Activated naive CD8-positive, alpha-beta T cell treated with anti-CD3 and anti-CD28 coated beads for 36 hours (primary cell): ENCODE measurements at places on chromosomes 16 and 17. TPM values are rescaled to one million over a fixed set of nuclear protein-coding genes. Genes with fewer than 3 reads are reported as not detected.

The CCL16 gene
- not detected for total RNA-seq

DNA sequence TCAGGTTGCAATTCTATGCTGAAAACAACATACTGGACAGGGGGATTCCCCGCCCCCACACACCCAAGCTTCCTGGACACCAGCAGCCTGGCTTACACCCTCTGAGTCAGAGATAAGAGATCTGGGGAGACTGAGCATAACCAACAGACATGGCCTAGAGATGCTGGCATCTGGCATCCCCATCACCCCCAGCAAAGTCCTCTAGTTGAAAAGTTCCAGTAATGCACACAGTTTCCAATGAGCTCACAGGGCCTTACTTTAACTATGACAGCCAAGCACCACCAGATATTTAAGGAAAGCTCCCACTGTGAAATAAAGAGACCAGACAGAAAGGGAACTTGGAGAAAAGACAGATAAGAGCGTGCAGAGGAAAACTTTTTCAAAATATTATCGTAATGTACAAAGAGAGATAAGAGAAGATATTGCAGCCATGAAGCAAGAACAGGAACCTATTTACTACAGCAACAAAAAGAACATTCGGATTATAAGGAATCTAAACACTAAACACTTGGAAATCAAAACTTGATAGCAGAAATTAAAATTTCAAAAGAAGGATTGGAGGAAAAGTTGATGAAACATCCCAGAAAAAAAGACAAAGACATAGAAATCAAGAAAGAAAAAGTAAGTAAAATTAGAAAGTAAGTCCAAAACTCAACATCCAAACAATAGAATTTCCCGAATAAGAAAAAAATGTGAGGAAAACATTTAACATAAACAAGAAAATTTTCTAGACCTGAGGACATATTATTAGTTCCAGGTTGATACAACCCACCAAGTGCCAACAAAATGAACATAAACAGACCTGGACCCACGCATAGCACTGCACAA, 17.2 kb upstream of the ALOX15 start:
- peak; percentile 69 for DNase-seq

- DNase-seq, result no peak
Observed at GRCh38 chr16:81765111-81765919, 13.8 kb upstream of the PLCG2 start.

The TAT gene
- total RNA-seq, result not detected

- no peak for DNase-seq
Observed at GRCh38 chr17:81292450-81292849, 2.7 kb downstream of the SLC38A10 start.

DNA sequence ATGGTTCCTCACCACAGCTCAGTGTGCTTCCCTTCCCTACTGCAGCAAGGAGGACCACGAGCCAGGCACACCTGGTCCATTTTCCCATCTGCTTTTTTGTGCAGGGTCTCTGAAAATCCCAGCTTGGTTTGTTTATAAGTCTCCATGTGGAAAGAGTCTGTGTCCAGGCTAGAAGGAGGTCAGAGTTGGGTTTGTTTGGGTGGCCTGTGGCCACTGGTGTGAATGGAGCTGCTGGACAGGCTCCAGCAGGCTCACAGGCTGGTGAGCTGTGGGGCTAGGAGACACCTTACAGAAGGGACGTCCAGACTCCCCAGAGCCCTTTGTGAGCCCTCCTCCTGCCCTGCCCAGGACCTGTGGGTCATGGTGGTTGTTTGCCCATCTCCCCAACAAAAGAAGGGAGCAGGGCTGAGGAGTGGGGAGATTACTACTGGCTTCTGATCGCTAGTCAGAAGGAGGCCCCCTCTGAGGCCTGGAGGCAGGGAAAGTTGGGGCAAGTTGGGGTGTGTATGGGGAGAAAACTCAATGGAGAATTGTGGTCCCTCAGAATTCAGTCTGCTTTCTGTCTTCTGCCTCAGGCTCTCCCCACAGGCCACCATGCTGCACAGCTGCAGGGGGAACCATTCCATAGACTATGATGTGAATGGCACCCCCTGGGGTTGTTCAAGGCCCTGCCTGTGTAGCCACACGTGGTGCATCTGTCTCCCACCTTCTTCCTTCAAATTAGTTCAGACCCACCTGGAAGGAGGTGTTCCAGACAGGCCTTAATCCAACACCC, 4.1 kb downstream of the RARA start:
- no peak for DNase-seq

GRCh38 chr17:8658810-8659209, 28.3 kb upstream of the MYH10 start:
- DNase-seq, result no peak

GRCh38 chr17:40177275-40177874, at the start of gene RAPGEFL1:
TSS of gene RAPGEFL1 (plus strand) at chr17:40177470. CDS start at chr17:40177862, 392 bp downstream.
- DNase-seq, result peak; percentile 83

GRCh38 chr17:74243013-74243755, 29.8 kb downstream of the TTYH2 start:
- no peak for DNase-seq

The ZACN gene
- total RNA-seq, result 3.7 TPM

- no peak for DNase-seq
Observed at GRCh38 chr17:37081287-37081686, 132.5 kb downstream of the AATF start.

GRCh38 chr17:80599546-80600305, 55.1 kb downstream of the RPTOR start:
- no peak for DNase-seq

DNA sequence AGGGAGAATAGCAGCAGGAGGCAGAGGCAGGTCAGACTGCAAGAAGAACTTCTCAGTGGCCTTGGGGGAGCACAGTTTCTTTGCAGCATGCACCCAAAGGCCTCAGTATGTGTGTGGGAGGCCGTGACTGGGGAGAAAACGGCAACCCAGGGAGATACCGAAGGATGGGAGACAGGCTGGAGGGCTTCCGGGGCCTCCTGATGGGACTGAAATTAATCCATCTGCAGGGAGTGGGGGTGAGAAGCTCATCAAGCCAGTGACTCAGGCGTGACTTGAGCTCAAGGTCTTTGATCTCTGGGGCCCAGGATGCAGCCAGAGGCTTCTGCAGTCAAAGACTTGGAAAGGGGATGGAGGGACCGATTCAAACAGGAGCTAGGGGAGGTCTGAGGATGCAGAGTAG, 5.1 kb upstream of the C17orf113 start:
- DNase-seq, result no peak

DNA sequence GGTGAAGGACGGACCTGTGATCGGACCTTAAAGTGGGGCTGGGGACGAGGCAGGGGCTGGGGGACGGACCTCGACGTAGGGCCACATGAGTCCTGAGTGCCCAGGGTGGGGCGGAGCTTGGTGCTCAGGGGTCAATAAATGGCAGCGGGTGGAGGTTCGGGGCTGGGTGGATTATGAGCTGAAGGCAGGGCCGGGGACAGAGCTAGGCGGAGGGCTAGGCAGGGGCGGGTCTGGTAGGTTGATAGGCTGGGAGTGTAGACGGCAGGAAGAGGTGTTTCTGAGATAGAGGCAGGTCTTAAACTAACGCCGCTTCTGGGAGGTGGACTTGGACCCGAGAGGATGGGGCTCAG, 733 bp downstream of the CHRNB1 start:
- peak; percentile 42 for DNase-seq

The MT1M gene
- not detected for total RNA-seq

DNA sequence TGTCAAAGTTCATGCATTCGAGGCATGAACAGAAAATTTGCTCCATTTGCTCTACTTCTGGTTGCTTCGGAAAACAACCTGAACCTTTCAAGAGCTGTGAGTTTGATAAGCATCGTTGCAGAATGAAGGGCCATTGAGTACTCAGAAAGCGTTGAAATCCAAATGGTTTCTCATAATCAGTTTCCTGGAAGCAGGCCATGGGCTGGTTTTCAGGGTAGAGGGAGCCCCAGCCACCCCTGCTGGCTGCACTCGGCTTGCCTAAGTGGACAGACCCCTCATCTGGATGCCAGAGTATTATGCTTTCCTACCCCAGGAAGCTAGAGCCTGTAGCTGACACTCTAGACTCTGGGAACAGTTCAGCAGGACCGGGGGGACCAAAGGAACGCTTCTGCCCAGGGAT, 24.4 kb downstream of the SCNN1G start:
- DNase-seq, result no peak

DNA sequence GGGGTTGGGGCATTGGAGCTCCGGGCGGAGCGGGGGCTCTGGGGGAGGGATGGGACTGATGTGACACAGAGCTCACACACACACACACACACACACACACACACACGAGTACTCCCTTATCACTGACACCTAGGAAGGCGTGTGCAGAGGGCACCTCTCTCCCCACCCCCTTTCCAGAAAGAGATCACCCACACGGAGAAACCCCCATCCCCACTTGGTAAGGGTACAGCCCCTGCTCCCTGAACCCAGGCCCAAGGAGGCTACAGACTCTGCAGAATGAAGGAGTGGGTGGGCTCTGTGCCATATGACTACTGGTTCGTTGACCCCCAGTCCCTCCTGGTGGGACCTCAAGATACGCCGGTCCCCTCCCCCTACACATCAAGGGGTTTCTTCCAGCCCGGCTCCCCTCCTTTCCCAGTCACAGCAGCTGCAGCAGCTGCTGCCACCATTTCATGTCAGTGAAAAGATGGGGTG, 8.7 kb upstream of the ARHGAP23 start:
- DNase-seq, result no peak

The ANKS3 gene
- 16.1 TPM for total RNA-seq

The GUCY2D gene
- not detected for total RNA-seq

DNA sequence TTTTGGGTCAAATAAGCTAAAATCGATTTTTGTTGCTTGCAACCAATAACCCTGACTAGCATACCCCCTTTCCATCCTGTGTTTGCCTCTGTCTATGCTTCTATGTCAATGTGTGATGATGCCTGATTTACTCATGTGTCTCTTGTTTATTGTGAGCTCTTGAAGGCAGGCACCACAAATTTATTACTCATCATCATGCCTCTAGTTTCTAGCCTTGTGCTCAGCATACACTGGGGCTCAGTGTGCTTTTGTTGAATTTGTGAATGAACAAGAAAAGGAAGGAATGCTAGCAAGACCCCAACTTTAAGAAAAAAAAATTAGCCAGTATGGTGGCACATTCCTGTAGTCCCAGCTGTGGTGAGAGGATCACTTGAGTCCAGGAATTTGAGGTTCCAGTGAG, 119.1 kb upstream of the GPR139 start:
- DNase-seq, result no peak

- no peak for DNase-seq
Observed at GRCh38 chr17:75006653-75007052, 5.8 kb upstream of the MRPL58 start.

GRCh38 chr16:11665071-11665491, 3.2 kb upstream of the SNN start:
- no peak for DNase-seq

- no peak for DNase-seq
Observed at GRCh38 chr17:46733837-46734475, 84.5 kb downstream of the WNT3 start.

The CLDN6 gene
- not detected for total RNA-seq

DNA sequence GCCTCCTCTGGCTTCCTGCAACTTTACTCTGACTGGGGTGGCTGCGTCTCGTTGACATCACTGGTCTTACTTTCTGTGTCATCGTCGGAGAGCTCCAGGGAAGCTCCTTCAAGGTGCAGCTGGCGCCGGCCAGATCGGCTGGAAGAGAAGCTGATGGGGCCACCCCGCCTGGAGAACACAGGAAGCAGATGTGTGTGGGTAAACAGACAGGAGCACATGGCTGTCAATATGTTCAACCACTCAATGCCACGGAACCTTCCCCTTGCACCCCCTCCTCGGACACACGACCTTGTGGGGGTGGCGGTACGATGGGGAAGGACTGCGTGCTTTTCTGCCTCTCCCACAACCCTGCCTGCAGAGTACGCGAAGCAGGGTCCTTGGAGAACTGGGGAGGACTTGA, 40.1 kb downstream of the NDEL1 start:
- no peak for DNase-seq

The TBC1D26 gene
- total RNA-seq, result 0.16 TPM

DNA sequence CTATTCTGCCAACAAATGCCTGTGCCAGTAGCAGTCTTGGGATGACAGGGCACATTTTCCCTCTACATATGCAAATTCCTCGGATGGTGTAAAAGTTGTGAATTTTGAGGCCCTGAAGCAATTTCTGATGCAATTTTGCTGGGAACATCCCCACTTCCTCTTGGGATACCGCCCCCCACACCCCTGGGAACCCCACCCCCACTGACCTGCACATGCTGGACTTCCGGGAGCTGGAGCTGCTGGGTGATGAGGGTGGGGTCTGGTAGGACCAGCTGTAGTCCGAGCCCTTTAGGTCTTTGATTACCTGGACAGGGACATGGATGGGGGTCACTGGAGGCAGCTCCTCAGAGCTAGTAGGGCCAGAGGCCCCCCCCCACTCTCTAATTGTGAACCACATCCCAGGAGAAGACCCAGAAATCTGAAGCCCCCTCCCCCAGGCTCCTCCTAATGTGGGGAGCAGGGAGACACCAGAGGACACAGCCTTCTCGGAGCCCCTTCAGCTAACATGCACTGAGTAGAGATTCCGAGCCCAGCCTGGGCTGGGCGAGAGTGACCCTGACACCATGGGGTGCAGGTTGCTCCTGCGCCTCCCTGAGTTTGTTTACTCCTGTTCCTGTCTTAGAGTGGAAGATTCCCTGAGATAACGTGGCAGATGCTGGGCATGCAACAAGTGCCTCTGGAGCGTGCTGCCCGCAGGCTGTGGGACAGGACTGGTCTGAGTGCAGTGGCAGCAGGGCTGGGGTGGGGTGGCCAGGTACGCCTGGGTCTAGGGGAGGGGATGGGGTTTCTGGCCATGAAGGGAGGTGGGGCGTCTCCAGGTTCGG, 9.0 kb downstream of the MTSS2 start:
- no peak for DNase-seq

The FOXJ1 gene
- total RNA-seq, result 7.8 TPM

The CCL7 gene
- total RNA-seq, result not detected

GRCh38 chr17:31249835-31250141, 47.3 kb downstream of the OMG start:
- DNase-seq, result no peak

DNA sequence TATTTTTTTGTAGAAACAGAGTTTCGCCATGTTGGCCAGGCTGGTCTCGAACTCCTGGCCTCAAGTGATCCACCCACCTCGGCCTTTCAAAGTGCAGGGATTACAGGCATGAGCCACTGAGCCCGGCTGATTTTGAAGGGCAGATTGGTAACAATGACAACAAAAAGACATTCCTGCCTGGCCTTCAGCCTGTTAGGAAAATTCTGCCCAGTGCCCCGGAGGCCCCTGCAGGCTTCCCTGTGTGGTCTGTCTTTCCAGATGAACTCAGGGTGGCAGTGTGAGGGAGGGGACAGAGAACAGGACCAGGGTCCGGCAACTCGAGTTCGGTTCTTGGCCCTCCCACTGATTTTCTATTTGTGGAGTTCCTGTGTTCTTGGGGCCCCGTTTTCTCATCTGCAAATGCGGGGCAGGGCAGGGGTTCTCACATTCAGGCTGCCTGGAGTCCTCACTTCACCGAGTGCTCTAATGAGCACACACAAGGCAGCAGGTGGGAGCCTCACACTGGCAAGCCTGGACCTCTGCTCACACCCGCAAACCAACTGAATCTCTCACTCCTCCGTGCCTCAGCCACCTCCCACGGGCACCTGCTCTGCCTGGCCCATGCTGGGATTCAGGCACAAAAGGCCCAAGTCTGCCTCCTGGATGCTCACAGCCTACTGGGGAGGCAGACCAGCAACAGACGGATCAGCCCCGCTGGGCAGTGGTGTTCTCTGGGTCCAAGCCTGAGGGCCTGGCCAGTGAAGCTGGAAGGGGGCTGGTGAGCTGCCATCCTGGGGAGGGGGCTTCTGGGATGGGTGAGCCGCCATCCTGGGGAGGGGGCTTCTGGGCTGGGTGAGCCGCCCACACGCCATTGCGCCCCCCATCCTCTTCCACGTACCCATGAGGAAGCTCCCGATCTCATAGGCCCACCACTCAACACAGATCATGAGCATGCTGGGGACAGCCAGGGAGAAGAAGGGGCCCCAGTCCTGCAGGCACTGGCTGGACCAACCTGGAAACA, 10.3 kb downstream of the SLC47A2 start:
- DNase-seq, result no peak

The TMEM100 gene
- total RNA-seq, result not detected

The MAP2K3 gene
- 136 TPM for total RNA-seq
